ENCODE measurements at places on chromosomes 2 and 18.

DNA sequence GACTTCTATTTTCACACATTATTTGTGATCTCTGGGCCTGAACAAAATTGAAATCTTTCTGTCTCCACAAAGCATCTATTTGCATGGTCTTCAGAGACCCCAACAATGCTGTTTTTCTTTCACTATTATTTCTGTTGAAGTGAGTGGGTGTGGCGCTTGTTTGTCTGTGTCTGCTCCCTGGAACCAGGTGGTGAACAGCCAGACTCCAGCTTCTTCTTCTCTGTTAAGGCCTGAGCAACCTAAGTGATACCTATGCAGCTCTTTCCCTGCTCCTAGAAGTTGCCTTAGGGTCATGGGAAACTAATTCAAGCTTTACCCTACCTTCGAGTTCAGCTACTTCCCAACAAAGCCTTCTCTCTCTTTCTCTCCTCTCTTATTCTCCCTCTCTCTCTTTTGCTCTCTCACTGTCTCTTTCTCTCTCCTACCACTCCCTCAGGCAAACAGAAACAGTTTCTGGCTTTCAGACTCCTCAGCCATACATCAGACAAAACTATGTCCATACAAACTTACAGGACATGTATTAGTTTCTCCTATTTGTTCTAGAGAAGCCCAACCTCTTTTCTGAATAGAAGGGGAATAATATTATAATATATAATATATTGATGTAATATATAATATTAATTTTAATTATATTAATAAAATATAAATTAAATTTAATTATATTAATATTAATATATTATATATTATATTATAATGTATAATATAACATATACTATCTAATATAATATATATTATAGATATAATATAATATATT, 552.5 kb downstream of the DSC3 start:
- no peak for DNase-seq

DNA sequence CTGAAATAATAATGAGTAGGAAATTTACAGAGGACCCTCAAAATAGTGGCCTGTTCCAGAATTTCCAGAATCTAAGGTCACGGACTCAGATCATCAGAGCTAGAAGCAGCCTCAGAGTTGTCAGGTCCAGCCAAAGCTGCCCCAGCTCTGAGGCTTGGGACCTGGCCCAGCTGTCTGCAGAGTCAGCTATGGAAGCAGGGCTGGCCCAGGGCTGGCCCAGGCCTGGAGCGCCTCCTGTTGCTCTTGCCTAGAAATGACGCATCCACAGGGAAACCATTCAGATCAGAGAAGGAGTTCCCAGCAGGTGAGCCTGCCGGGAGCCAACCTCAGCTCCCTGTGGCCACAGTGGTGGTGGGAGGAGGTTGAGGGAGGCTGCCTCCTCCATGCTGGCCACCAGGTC, 106.7 kb upstream of the ARL4C start:
- no peak for DNase-seq

GRCh38 chr2:16077601-16078000, 137.3 kb downstream of the MYCN start:
- no peak for DNase-seq

- DNase-seq, result peak; percentile 77
Measured at GRCh38 chr2:218186355-218186766, 19.6 kb upstream of the CXCR1 start.

GRCh38 chr2:62577994-62578781, 72.2 kb upstream of the TMEM17 start:
- DNase-seq, result no peak

- DNase-seq, result no peak
Measured at GRCh38 chr2:237704501-237705434, 77.4 kb downstream of the LRRFIP1 start.

DNA sequence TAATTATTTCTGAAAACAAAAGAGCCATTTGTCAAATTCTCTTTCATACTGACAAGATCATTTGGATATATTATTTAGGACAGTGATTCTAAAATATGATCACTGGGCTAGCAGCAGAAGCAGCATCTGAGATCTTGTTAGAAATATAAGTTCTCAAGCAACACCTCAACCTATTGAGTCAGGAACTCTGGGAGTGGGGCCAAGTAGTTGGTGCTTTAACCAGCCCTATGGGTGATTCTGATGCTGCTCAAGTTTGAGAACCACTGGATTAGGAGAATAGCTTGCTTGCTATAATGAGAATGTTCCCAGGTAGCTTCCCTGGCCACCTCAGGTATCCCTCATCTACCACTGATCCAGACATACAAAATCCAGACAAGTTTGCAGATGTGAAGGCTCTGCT, 466.9 kb upstream of the CELF4 start:
- no peak for DNase-seq

DNA sequence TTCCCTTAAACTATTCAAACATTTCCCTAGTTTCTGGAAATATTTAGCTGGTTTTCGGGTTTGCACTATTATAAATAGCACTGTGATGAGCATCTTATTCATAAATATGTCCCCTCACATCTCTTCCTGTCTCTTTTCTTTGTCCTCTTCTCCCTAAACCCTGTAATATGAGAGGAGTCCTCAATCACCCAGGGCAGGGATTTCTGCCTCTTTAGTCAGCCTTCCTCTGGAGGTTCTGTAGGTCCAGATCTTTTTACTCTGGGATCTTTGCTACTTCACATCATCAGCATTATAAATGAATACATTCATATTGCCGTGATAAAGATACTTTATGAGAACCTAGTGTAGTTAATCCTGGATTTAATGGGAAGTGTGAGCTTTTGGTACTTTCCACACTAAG, 87.9 kb upstream of the TTN start:
- DNase-seq, result no peak

- DNase-seq, result no peak
Measured at GRCh38 chr2:241577413-241578122, 19.0 kb downstream of the BOK start.

- DNase-seq, result no peak
Measured at GRCh38 chr2:233563663-233564430, 2.7 kb downstream of the USP40 start.

DNA sequence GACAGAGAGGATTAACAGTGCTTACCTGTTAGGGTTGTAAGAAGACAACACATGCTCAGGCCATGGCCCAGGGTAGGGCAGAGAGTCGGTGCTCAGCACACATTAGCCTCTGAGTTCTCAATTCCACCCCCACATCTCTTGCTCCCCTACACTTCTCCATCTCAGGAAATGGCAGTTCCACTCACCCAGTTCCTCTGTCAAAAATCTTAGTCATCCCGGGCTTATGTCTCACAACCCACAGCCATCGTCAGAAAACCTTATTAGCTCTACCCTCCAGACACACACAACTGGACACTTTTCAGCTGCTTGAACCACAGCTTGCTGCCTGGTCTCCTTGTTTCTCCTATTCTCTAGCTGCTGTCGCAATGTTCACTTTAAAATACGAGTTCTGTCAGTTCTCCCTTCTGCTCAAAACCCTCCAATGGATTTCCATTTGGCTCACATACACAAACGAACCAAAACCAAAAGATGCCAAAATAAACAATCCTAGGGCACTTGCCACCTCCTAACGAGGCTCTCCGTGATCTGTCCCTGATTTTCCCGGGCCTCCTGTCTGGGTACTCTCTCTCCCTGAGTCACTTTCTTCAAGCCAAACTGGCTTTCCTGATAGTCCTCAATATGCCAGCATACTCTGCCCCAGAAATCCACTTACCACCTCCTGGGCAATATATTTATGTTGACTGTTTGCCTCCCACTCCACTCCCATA, 89.7 kb downstream of the KCTD1 start:
- DNase-seq, result peak; percentile 6

DNA sequence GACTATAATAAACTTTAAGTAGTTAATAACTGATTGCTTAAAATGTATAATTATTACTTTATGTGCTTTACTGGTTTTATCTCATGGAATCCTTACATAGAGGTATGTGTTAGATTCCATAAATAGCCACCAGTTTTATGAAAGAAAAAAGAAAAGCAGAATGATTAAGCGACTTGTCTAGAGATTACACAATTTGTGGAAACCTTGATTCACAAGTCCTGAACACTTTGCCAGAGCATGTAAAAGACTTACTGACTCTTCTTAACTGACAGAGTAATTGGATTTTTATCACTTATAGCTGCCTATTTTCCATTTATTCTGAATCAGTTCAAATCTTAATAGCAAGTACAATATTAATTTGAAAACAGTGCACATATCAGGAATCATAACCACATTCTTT, 448.7 kb upstream of the NETO1 start:
- no peak for DNase-seq

GRCh38 chr2:220120041-220120440, 492.6 kb downstream of the SLC4A3 start:
- no peak for DNase-seq

- no peak for DNase-seq
Measured at GRCh38 chr2:83063511-83063910, 1395.6 kb downstream of the SUCLG1 start.

DNA sequence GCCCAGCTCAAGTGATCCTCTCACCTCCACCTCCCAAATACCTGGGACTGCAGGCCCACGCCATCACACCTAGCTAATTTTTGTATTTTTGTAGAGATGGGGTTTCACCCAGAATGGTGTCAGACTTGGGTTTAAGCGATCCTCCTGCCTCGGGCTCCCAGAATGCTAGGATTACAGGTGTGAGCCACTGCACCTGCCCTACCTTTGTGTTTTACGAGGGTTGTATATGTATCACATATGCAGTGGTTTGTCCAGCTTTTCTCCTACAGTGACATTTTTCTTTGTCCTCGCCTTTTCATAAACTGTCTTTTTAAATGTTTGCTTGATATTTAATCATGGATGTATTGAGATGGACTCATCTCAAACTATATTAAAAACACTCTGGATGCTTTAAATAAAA, 38.5 kb downstream of the AGAP1 start:
- DNase-seq, result no peak

DNA sequence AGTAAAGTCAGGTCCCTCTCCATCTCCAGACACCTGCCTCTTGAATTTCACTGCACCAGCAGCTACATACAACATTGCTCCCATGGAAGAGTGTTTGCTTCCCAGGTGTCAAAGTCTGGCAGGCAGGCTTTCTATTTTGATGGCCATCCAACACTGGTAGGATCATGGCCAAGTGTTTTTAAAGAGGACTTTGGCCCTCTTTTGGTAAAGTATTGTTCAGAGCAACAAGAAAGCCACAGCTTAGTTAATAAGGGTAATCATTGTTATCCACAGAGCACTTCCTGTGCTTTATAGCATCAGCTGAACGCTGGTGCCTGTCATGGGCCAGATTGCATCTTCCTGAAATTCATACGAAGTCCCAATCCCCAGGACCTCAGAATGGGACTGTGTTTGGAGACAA, 133.2 kb downstream of the NCK2 start:
- DNase-seq, result no peak

DNA sequence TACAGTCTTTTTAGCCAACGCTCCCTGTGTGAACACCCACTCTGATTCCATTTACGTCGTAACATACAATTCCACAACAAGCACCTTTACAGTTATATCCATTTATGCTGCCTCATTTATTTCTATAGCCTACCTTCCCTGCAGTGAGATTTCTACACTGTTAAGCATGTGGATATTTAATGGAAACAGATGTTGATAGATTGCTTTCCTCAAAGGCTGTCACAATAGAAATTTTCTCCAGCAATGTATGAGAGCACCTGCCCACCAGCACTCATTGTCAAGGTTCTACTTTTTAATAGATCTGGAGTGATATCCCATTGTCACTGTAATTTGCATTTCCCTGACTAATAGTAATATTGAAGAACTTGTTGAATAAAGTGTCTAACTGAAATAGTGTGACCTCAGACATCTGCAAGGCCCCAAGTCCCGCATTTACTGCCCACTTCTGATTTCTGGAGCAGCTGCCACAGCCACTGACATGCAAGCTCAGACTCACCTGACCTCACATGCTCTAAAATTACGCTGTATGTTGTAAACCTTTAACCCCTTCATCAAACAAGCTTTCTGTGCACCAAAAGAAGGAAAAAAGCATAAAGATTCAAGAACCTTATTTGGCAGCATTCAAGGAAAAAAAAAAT, 295.1 kb downstream of the CNTNAP5 start:
- no peak for DNase-seq

DNA sequence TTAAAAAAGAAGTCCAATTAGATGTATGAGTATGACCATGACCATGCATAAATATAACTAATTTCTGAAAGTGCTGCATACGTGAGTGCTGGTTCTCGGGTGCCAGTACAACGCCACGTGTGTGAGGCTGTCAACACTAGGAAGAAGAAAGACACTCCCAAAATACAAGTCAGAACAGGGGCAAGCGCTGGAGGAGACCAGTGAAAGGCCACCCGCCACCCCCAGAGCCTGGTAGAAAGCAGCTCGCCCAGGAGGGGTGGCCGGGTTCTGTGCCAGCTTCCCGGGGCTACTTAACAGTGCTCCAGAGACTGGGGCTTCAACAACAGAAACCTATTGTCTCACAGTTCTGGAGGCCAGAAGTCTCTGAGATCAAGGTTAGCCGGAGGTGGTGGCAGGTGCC, 147.6 kb downstream of the RTP5 start:
- no peak for DNase-seq

GRCh38 chr2:209380293-209380692, 43.6 kb upstream of the MAP2 start:
- no peak for DNase-seq

DNA sequence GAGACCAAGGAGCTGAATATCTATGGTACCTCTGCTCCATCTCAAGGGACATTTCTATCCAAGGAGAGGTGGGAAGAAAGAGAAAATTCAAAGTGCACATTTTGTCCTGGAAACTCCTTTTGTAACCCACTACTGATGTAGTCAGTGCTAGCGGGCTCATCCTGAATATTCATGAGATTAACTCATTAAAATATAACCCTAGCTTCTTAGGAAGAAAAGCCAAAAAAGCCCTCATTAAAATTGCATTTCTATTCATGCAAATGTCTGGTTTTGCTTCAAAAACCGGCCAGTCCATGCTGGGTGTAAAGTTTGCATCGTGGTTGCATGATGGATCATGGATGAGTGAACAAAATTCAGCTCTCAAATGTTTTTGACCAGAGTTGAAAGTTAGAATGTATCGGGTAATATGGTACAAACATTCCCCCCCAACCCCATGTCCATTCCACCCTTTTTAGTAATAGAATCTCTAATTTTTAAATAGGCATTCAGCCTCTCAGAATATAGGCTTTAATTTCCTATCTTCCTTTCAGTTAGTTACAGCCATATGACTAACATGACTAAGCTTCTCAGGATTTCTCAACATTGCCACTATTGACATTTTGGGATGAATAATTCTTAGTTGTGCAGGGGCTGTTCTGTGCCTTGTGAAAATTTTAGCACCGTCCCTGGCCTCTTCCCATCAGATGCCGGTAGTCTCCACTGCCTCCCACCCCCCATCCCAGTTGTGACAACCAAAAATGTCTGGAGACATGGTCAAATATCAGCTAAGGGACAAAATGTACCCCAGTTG, 104.2 kb upstream of the RND3 start:
- DNase-seq, result no peak

DNA sequence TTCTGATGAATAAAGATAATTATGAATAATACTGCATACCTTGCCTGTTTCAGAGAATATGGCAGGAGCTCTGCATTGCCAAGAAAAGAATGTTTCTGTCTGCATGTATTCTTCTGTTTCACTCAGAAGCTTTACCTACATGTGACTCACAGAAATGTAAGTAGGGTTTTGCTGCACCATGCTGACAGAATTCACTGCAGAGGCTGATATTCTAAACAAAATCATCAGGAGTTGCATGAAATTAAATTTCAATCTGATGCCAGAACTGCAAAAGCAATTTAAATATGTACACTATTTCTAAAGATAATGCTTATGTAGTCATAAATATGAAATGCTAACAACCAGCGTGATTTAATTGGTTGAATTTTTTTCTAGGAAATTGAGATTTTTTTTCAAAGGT, 332.8 kb upstream of the FSHR start:
- no peak for DNase-seq
